MV-4-11 (cell line): ENCODE measurements at places on chromosomes 6 and 20.
A peak's percentile ranks its signal among the peaks of the same experiment; 100 is the strongest.

- DNase-seq = no peak
Observed at GRCh38 chr6:157096522-157096921, 226.8 kb downstream of the TMEM242 start.

- no peak for DNase-seq
Observed at GRCh38 chr6:12348530-12349511, 58.7 kb downstream of the EDN1 start.

DNA sequence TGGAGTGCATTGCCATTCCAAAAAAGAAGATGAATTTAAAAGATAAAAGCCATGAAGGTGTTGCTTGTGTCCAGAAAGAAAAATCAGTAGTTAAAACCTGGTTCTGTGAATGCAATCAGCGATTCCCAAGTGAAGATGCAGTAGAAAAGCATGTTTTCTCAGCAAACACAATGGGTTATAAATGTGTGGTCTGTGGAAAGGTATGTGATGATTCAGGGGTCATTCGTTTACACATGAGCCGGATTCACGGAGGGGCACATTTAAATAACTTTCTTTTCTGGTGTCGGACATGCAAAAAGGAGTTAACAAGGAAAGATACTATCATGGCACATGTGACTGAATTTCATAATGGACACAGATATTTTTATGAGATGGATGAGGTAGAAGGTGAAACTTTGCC, 24.7 kb upstream of the BAG2 start:
- DNase-seq = no peak

GRCh38 chr6:166430269-166430668, 47.5 kb upstream of the MPC1 start:
- no peak for DNase-seq

GRCh38 chr6:31639449-31639861, 13.0 kb downstream of the BAG6 start:
- peak; percentile 57 for DNase-seq

DNA sequence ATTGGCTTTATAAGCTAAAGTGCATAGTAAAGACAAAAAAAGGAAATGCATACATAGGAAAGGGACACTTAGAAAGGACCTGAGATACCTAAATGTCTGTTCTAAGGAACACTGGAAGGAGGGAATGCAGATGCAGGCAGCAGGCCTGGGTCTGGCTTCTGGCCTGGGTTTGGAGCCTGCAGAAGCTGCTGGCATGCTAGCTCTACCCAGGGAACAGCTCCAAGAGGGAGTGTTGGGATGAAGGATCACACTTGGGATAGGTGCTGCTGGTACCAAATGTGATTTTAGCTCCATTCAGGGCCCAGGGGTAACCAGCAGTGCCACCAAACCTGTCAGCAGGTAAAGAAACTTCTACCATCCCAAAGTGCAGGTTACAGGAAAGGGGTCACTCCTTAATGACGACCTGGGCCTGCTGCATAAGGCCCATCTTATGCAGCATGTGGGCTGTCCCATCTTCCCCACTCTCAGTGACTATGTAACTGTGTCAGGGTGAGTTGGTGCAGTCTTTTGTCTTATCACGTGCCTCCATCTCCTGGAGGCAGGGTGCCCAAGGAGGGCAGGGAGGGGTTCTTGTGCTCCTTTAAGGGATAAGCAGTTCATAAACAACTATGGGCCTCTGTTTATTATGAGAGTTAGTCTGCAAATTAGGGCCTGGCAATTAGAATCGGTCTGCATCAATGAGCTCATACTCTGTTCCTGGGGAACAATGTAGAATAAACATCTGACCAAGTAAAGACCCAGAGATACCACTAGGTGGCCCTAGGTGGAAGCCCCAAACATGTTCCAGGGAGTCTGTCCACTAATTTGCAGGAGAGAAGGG, 26.9 kb downstream of the DDX27 start:
- peak; percentile 33 for DNase-seq

DNA sequence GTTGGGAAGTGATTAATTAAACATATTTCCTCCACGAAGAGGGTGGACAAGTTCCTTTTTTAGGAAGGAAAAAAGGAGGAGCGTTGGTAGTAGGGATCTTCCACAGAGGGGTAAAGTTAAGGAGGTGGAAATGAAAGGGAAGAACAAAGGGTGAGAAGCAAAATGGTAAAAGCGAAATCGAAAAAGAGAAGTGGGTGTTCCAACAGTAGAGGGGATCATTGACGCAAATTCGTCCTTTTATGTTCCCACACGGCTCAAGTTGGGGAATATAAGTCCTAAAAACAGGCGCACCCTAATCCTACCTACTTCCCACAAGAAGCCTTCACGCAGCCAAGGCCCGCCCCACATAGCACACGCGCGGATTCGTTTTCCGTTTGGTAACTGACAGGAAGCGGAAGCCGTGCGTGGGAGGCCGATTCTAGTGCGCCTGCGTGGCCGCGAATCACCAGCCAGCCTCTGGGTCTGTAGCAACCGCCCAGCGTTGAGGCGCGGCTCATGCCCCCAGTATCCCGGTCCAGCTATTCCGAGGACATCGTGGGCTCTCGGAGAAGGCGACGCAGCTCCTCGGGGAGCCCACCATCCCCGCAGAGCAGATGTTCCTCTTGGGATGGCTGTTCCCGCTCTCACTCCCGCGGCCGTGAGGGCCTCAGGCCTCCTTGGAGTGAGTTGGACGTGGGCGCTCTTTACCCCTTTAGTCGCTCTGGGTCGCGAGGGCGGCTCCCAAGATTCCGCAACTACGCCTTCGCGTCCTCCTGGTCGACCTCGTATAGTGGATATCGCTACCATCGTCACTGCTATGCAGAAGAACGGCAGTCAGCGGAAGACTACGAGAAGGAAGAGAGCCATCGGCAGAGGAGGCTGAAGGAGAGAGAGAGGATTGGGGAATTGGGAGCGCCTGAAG, at the start of gene NKAPL:
NKAPL (plus strand) TSS at position 421 of the 901 bp plus-strand sequence; CDS start at position 496, 75 bp downstream.
- peak; percentile 93 for DNase-seq

GRCh38 chr20:63011798-63012197, 5.0 kb upstream of the BHLHE23 start:
- no peak for DNase-seq

GRCh38 chr6:48255094-48255493, 144.1 kb upstream of the PTCHD4 start:
- no peak for DNase-seq

GRCh38 chr6:161870236-161870901, 596.5 kb upstream of the AGPAT4 start:
- DNase-seq = no peak
